Stimulated activated CD8-positive, alpha-beta memory T cell treated with anti-CD3 and anti-CD28 coated beads, Interleukin-4, amount 100 ng/mL, for 1 hour (primary cell): ENCODE measurements at places on chromosomes 16 and 17.

DNA sequence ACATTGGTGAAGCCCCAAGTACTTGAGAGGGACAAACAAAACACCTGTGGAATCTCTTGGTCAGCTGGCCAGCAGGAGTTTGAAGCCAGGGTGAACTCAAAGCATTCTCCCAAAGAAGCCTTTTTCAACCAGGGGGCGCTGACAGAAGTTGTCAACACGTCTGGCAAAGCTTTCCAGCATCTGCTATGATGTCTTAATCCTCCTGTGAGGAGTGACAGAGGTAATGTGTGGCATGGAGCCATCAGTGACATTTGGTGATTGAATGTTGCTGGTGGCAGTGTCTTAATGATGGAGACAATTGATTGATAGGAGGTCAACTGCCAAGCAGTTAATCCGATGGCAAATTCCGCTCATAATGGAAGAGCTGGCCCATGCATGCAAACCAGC, 257.6 kb upstream of the HSBP1 start:
- DNase-seq, result no peak

DNA sequence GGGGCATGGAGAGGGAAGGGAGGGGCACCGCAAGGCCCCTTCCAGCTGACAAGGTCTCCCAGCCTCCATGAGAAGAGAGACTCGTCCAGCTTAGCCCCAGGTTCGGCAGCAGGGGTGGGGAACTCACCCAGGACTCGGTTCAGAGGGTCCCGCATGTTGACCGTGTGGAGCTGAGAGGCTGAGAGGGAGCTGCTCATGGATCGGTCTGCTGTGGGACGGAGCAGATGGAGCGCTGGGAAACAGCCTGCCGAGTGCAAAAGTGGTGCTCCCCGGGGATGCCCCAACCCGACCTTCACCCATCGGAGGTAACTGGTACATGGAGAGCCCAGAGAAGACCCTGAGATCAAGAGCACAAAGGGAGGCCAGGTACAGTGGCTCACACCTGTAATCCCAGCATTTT, 4.9 kb downstream of the CSF3 start:
- no peak for DNase-seq

DNA sequence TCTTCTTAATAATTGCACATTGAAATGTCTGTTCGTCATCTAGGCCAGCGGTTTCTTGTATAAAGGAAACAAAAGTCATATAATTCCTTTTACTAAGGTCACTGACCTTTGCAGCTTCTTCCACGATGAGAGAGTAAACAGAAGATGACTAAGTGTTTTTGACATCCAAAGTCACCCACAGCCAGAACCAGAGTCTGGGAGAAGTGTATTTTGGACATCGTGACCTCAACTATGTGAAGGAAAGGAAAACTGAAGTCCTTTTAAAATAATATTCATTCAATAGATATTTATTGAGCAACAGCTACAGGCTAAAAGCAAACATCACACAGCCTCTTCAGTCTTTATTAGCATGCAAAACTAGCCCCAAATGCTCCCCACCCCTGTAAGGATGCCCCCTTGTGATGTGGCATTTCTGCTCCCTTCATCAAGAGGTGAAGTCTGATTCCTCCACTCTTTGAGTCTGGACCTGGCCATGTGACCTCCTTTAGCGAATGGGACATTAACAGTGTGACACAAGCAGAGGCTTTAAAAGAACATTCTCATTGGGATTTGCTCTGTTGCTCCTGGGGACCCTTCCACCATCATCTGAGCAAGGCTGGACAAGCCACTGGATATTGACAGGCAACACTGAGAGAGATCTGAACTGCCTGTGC, 8.1 kb upstream of the PMP22 start:
- no peak for DNase-seq

DNA sequence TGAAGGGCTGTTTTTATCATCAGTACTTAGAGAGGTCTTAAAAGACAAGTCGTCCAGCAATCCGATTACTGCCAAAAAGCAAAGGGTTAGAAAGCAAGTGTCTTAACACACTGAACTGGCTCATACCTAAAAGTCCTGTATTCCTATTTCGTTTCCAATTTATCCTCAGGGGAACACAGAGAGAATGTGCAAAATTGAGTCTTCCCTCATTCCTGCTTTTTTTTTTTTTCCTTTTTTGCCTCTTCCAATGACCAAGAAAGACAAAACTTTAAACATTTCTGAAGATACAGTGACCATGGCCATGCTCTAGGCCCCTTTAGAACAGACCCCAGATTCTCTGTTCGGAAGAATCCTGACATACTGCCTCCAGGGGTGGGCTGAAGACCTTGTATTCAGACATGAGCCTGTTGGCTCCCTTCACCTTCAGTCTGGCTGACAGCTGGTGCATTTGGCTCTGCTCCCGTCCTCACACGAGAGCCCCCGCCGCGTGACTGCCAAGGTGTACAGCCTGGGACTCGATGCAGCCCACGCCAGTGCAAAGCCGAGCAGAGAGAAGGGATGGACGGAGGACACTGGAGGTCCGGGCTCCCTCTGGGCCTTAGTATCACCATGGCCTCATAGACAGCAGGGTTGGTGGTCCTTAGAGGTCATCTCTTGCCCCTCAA, 47.0 kb downstream of the COTL1 start:
- DNase-seq, result no peak

DNA sequence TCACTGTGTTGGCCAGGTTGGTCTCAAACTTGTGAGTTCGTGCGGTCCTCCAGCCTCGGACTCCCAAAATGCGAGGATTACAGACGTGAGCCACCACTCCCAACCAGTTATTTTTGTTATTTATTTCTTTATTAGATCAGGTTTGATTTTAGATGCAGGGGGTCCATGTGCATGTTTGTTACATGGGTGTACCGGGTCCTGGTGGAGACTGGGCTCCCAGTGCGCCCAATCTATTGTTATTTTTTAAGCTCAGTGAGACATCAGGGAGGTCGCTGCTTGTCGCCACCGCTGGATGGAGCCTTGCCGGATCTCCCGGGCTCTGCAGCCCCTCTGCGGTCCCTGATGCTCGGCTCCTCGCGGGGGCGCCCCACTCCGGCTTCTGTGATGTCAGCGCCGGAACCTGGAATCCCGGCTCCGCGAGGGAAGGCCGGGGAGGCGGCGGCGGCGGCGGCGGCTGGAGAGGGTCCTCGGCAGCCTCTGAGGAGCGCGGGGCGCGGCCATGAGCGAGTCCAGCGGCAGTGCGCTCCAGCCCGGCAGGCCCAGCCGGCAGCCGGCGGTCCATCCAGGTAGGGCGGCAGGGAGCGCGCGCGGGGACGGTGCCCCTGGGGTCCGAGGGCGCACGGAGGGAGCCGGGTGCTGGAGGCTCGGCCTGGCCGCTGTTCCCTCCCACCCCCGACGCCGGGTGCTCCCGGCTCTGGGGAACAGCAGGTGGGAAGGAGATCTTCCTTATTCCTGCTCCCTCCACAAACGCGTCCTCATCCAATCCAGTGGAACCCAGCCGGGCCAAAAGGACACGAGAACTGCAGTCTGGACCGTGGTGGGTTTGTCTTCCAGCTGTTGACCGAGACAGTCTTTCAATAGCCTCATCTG, at the start of gene TMC7:
TSS of gene TMC7 (plus strand) at position 370 of the 870 bp plus-strand sequence. CDS start at position 500, 130 bp downstream.
- no peak for DNase-seq

- no peak for DNase-seq
These were observed 865.9 kb downstream of the KCNJ2 start for GRCh38 chr17:71035226-71035625.

DNA sequence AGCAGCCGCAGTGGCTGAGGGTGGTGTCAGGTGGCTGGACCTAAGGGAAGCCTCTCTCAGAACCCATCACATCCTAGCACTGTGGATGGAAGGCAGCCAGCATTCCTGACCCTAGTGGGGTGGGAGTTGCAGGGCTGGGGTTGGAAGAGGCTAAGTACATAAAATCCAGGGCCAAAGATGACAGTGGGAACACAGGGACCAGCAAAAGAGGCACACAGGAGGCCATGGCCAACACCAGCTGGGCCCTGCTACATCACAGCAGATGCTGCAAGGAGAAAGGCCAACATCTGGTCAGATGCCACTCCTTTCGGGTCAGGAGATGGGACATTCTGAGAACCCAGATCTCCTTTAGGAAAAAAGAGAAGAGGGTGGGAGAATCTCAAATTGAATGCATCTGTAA, 415.4 kb downstream of the SLC39A11 start:
- DNase-seq, result no peak

GRCh38 chr16:35146723-35147458, 1687.5 kb downstream of the TP53TG3F start:
- no peak for DNase-seq

GRCh38 chr17:8912084-8912981, 44.9 kb upstream of the PIK3R6 start:
- no peak for DNase-seq

DNA sequence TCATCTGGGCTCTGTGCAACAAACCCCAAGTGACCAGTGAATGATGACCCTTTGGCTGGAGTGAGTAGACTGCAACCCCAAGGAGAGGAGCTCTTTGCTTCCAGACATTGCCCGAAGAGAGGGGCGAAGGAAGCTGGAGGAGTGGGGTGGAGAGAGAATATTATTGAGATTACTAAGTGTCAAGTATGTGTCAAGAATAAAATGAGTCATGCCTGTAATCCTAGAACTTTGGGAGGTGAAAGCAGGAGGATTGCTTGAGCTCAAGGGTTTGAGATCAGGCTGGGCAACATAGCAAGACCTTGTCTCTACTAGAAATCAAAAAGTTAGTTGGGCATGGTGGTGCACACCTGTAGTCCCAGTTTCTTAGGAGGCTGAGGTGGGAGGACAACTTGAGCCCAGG, 142.0 kb upstream of the CCL2 start:
- no peak for DNase-seq

DNA sequence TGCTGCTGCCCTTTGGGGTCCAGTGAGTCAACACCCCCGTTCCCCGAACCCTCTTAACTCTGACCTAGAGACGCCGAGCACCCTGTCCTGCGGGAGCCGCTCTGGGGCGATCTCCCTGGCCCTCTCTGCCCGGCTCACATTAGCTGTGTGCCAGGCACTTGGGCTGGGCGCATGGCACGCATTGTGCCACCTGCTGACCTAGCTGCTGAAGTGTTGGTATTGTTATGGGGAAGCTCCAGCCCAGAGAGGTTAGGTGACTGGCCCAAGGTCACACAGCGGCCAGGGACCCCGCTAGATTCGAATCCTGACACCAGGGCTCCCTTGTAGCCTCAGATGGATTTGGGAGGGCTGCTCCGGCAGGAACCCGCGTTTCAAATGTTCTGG, 1.1 kb downstream of the HSD17B1 start:
- DNase-seq, result no peak

GRCh38 chr17:31511580-31511979, 120.1 kb downstream of the RAB11FIP4 start:
- no peak for DNase-seq

DNA sequence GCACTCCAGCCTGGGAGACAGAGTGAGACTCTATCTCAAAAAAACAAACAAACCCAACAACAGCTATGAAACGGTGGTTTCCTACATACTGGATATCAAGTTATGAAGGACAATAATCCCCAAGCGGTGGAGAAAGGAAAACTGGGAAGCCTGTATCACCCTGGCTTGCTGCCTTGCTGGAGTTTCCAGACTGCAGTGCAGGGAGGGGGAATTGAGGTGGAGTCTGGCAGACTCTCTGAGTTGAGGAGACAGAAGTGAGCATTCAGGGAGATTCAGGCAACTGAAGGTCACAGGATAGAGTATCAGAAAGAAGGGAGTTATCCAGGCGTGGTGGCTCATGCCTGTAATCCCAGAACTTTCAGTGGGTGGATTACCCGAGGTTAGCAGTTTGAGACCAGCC, 11.9 kb downstream of the QRICH2 start:
- no peak for DNase-seq

DNA sequence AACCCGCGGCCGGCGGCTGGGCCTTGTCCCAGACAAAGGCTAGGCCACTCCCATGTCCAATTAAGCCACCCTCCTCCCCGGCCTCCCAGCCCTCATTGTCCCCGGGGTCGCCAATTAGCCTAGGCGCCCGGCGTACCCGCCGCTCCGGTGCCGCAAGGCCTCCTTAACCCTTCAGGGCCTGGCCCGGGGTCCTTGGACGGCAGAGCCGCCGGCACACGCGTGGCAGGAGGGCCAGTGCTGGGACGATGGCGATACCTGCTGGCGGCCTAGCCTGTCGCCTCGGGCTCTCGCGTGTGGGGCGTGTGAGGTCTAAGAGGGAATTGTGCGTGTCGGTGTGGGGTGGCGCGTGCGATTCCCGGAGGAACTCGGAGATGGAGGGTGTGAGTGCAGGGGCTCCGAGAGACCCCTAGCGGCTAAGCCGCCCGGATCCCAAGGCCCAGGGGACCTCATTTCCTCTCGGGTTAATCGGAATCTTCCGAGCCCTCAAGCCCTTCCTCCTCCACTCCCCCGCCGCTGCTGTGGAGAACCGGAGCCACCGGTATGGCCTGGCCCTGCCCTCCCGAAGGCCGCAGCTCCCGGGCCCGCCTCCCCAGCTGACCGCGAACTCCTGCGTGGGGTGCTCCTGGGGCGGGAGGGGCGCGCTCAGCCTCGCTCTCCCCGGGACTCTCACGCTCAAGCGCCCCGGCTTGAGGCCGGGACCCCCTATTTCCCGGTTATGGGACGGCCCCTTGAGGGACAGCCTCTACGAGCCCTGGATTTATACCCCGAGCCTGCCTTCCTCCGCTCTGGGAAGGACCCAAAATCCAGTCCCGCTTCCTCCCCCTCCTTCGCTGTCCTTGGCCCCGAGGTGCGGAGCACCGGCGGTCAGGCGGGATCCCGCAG, 11.9 kb downstream of the TBX2 start:
- DNase-seq, result no peak

- no peak for DNase-seq
These were observed 185.3 kb upstream of the C17orf78 start for GRCh38 chr17:37190493-37190892.

GRCh38 chr17:63700528-63701455, 867 bp upstream of the LIMD2 start:
- no peak for DNase-seq

- no peak for DNase-seq
These were observed 84.3 kb upstream of the C16orf82 start for GRCh38 chr16:26982422-26982821.

- DNase-seq, result no peak
These were observed 153.3 kb downstream of the CHD9 start for GRCh38 chr16:53207810-53208752.

- no peak for DNase-seq
These were observed 441 bp downstream of the VASN start for GRCh38 chr16:4372001-4372577.

DNA sequence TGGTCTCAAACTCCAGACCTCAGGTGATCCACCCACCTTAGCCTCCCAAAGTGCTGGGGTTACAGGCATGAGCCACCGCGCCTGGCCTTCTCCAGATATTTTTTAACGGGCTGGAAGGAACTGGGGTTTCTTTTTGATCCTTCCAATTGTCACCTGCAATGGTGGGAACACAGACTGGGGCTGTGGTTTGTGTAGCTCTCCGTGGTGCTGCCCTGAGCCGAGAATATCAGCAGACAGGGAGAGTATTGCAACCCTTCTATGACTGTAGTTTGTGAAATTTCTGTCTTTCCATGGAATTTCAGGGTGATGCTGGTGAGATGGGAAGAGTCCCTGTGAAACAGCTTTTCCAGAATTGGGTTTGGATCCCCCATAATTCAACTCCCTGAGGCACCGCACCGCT, 263.5 kb downstream of the ENGASE start:
- no peak for DNase-seq

DNA sequence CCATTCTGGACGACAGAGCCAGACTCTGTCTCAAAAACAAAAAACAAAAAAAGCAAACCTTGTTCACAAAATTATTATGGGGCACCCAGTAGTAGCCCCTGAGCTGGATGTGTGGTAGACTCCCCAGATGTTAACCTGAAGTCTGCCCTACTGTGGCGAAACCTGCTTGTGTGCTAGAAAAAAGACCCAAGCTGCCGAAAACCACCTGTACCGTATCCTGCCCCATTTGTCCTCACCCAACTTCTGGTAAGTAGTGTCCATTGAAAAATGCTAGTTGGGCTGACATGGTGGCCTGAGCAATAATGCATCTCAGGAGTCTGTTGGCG, 9.1 kb downstream of the RMI2 start:
- no peak for DNase-seq

- no peak for DNase-seq
These were observed 40.7 kb downstream of the PRAC1 start for GRCh38 chr17:48681609-48682008.
